ENCODE measurements at places on chromosomes 6 and 20. TPM values are rescaled to one million over a fixed set of nuclear protein-coding genes. Genes with fewer than 3 reads are reported as not detected.

DNA sequence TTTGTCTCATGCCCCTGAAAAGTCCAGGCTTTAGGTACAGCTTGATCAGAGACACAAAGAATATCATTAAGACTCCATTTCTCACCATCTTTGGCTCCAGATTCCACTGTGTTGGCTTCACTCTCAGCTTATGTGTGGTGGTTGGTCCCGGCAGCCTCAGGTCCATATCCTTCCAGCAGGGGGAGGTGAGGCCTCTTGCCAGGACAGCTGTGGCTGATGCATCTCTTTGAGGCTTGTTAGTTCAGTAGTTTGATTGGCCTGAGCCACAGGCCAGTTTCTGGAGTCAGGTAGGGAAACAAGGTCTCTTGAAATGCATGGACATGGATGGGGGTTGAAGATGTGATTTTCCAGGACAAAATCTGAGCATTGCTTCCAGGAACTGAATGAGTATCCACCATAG, 62.4 kb downstream of the JAG1 start:
- H3K4me3 ChIP-seq = no peak overlapping the region
- H3K27ac ChIP-seq = no peak overlapping the region
- H3K27me3 ChIP-seq = no peaks in the 10 kb centered on the region
- H3K36me3 ChIP-seq = no peaks in the 10 kb centered on the region

GRCh38 chr6:6244624-6245023, 75.8 kb downstream of the F13A1 start:
- no peak for DNase-seq
- no peaks in the 10 kb centered on the region for H3K27me3 ChIP-seq
- H3K4me1 ChIP-seq = no peaks in the 10 kb centered on the region
- H3K27ac ChIP-seq = no peak overlapping the region
- no peaks in the 10 kb centered on the region for H3K36me3 ChIP-seq
- H3K4me3 ChIP-seq = no peak overlapping the region

- no peaks in the 10 kb centered on the region for H3K36me3 ChIP-seq
- H3K4me1 ChIP-seq = peaks cover 19% of the 10 kb centered on the region
- no peak overlapping the region for H3K4me3 ChIP-seq
Measured at GRCh38 chr20:18284805-18285533, 3.4 kb upstream of the ZNF133 start.

DNA sequence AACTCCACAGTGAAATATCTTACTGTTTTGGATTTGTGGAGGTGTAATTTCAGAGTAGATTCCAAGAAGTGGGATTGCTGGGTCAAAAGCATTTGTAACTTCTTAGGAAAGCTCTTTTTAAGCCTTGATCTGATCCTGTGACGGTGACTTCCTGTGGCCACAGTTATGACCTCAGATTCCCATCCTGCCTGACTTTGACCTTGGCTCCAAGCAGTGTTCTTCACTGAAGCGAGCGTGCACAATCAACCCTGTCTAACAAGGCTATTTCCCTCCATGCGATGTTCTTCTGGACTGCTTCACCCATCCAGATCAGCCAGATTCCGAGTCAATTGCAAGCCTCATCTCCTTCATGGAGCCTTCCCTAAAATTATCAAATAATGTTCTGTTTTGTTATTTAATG, 102.5 kb upstream of the RNF24 start:
- no peak overlapping the region for H3K27ac ChIP-seq
- H3K36me3 ChIP-seq = no peaks in the 10 kb centered on the region
- H3K4me3 ChIP-seq = no peak overlapping the region
- H3K4me1 ChIP-seq = peaks cover 13% of the 10 kb centered on the region
- no peak for DNase-seq

- H3K4me3 ChIP-seq = no peak overlapping the region
- peaks cover 26% of the 10 kb centered on the region for H3K4me1 ChIP-seq
- peak; percentile 32 for DNase-seq
- H3K27me3 ChIP-seq = no peaks in the 10 kb centered on the region
- H3K36me3 ChIP-seq = no peaks in the 10 kb centered on the region
- H3K27ac ChIP-seq = peak overlapping the region; percentile 66
Measured at GRCh38 chr20:50258790-50259483, 68.3 kb downstream of the CEBPB start.

GRCh38 chr6:158060455-158061360, 79.0 kb downstream of the SYNJ2 start:
- peak overlapping the region; percentile 76 for H3K27ac ChIP-seq
- no peaks in the 10 kb centered on the region for H3K27me3 ChIP-seq
- peaks cover 17% of the 10 kb centered on the region for H3K4me1 ChIP-seq
- peaks cover 4% of the 10 kb centered on the region for H3K36me3 ChIP-seq

DNA sequence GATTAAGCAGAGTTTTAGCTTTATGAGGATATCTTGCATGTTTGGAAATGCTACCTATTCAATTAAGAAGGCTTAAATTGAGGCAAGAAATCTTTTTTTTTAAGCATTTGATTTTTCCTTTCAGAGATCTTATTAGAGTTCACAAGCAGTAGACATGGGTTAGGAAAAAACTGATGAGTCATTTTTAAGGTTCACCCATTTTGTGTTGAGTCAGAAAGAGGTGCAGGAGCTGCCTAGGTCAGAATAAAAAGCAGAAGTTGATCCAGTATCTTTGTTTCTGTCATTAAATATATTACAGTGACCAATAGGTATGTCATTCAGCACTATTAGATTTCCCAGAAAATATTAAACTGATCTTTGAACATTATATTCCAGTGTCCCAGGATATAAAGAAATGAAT, 306.8 kb downstream of the LMBRD1 start:
- H3K36me3 ChIP-seq = no peaks in the 10 kb centered on the region
- DNase-seq = no peak
- H3K4me3 ChIP-seq = no peak overlapping the region
- no peaks in the 10 kb centered on the region for H3K4me1 ChIP-seq

GRCh38 chr6:158804207-158804606, 15.0 kb downstream of the EZR start:
- no peaks in the 10 kb centered on the region for H3K27me3 ChIP-seq
- peak overlapping the region; percentile 27 for H3K4me3 ChIP-seq
- peaks cover 79% of the 10 kb centered on the region for H3K4me1 ChIP-seq
- H3K36me3 ChIP-seq = peaks cover 13% of the 10 kb centered on the region

- no peak for DNase-seq
- no peaks in the 10 kb centered on the region for H3K27me3 ChIP-seq
- no peak overlapping the region for H3K27ac ChIP-seq
- no peaks in the 10 kb centered on the region for H3K36me3 ChIP-seq
- no peaks in the 10 kb centered on the region for H3K4me1 ChIP-seq
- no peak overlapping the region for H3K4me3 ChIP-seq
Measured at GRCh38 chr20:59776059-59776603, 157.3 kb downstream of the SYCP2 start.

- no peak overlapping the region for H3K4me3 ChIP-seq
- no peaks in the 10 kb centered on the region for H3K4me1 ChIP-seq
- H3K27me3 ChIP-seq = no peaks in the 10 kb centered on the region
- DNase-seq = no peak
Measured at GRCh38 chr6:9784786-9785185, 630.1 kb downstream of the TFAP2A start.

ILRUN gene
- 90.3 TPM for total RNA-seq

PPP2R5D gene
- 24.5 TPM for total RNA-seq

RIN2 gene
- total RNA-seq = 101 TPM

GABRR2 gene
- total RNA-seq = 1.2 TPM

TCF15 gene
- 0.65 TPM for total RNA-seq

LY6G6D gene
- not detected for total RNA-seq
